ENCODE measurements at places on chromosomes 1 and 21.

GRCh38 chr21:29384683-29385359, 86.1 kb downstream of the BACH1 start:
- DNase-seq, result no peak

- no peak for DNase-seq
Observed at GRCh38 chr1:41862384-41863221, 56.1 kb downstream of the HIVEP3 start.

- no peak for DNase-seq
Observed at GRCh38 chr1:44073528-44073927, 42.3 kb upstream of the SLC6A9 start.

GRCh38 chr1:115829947-115830346, 11.0 kb downstream of the NHLH2 start:
- no peak for DNase-seq

DNA sequence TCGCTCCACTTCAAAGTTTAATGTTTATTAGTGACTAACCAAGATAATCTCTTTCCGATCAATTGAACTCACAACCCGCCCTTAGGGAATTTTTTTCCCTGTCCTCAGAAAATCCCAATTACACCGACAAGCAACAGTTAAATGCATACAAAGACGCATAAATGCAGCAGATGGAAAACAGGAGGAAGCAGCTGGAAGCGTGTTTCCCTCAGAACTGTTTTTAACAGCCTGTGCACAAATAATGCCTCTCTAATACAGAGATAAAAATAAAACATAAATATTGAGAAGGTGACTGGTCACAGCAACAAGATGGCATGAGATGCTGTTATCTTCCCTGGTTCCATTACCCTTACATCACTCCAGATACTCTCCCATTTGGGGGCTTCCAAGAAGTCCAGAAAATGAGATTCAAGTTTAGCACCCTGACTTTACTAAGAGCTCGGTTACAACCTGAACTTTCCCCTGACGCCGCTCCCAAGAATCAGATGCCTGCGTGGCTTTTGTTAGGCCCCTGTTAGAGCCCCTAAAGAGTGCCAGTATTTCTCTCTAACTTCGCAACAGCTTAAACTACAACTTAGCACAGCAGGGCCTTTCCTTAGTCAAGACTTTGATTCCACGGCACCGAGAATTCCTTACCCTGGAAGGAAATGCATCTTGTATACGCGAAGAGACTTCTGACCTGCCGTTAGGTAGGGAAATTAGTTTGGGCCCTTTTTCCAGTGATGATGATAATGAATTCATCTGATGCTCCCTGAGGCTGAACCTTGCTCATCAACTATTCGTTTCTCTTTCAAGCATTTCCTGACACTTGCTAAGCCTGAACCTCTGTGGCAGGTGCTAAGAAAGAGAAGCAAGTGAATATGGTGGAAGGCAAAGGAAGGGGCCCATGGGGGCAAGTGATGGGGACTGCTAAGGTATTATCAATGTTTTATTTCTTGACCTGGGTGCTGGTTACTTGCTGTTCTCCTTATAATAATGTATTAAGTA, 137.7 kb upstream of the SMYD2 start:
- DNase-seq, result no peak

- DNase-seq, result no peak
Observed at GRCh38 chr1:170356585-170356984, 175.4 kb upstream of the GORAB start.

DNA sequence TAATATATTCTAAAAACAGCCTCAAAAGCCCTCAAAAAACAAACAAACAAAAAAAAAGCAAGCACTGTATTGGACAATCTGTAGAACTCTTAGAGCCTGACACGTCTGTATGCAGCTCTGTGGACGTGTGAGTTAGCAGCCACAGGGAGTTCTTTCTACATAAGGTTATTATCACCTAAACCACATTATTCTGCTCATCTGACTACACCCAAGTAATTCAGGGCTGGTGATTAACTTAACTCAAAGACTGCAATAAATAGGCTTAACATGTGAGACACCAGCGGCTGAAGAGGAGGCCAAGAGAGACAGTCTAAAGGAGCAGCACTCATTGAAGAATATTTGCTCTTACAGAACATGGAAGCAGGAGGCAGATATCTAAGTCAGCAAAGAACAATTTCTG, 316.0 kb downstream of the VAV3 start:
- no peak for DNase-seq

DNA sequence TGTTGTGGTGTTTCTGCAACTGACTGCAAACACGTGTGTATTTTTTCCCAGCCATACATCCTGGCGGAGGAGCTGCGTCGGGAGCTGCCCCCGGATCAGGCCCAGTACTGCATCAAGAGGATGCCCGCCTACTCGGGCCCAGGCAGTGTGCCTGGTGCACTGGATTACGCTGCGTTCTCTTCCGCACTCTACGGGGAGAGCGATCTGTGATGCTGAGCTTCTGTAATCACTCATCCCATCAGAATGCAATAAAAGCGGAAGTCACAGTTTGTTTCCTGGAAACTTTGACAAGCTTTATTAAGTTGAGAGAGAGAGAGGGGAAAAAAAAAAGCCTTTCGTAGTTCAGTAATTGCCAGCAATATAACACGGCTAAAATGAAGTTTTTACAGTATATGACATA, 32.7 kb upstream of the MTR start:
- DNase-seq, result no peak

- DNase-seq, result no peak
Observed at GRCh38 chr1:212917858-212918257, 32.5 kb upstream of the VASH2 start.

GRCh38 chr1:235073331-235073967, 55.2 kb downstream of the TOMM20 start:
- no peak for DNase-seq

DNA sequence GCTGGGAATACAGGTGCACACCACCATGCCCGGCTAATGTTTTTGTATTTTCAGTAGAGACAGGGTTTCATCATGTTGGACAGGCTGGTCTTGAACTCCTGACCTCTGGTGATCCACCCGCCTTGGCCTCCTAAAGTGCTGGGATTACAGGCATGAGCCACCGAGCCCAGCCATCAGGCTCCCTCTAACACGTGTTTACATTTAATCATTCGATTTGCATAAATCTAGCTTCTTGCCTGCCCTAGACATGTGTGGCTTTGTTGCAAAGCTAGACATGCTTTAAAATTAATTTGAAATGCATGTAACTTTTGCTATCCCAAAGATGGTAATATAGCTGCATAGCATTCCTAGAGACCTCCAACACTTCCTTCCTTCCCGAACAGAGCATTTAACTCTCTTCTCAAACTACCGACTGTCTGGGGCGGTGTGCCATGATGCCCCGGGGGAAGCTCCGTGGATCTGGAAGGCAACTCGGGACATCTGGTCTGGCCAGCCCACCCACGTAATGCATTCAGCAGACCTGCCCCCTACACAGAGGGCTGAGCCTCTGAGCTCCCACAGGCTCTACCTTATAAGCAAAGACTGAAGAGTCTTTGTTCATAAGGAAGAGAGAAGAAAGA, 34.6 kb upstream of the NID1 start:
- DNase-seq, result no peak

DNA sequence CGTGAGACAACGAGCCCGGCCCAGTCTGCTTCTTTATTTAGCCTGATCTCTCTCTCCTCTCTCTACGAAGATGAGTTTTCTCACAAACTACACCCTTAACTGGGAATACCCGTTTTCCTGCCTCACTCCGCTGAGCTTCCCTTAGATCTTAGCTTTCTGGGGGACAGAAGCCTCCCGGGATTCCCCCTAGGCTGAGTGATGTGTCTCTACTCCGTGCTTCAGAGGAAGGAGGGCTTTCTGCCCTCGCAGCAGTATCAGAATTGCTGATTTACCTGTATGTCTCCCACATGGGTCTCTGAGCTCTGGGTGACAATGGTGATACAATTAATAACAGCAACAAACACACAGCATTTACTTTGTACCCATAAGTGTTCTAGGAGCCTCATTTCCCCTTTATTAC, 1.0 kb downstream of the ZBTB17 start:
- DNase-seq, result no peak

DNA sequence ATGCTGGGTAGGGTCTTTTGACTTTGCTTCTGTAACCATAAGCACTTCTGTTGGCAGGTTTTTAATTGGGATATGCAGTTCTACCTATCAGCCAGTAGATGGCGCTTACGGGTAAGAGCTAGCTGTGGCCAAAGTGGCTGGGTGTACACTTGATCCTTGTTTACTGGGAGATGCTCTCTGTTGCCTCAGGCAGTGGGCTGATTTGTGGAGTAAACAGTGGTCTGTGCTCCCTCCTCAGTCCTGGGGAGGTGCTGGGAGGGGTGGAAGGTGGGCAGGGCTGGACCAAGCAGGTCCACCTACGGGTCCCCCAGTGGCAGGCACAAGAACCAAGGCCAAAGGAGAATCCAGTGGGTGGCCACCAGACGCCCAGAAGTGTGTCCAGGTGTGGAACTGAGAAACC, 43.4 kb downstream of the RALGPS2 start:
- DNase-seq, result peak; percentile 73

- no peak for DNase-seq
Observed at GRCh38 chr1:185568155-185569123, 165.8 kb upstream of the HMCN1 start.

- DNase-seq, result no peak
Observed at GRCh38 chr1:72013161-72013560, 269.2 kb downstream of the NEGR1 start.

GRCh38 chr1:231499148-231499763, 29.2 kb upstream of the TSNAX start:
- DNase-seq, result no peak

DNA sequence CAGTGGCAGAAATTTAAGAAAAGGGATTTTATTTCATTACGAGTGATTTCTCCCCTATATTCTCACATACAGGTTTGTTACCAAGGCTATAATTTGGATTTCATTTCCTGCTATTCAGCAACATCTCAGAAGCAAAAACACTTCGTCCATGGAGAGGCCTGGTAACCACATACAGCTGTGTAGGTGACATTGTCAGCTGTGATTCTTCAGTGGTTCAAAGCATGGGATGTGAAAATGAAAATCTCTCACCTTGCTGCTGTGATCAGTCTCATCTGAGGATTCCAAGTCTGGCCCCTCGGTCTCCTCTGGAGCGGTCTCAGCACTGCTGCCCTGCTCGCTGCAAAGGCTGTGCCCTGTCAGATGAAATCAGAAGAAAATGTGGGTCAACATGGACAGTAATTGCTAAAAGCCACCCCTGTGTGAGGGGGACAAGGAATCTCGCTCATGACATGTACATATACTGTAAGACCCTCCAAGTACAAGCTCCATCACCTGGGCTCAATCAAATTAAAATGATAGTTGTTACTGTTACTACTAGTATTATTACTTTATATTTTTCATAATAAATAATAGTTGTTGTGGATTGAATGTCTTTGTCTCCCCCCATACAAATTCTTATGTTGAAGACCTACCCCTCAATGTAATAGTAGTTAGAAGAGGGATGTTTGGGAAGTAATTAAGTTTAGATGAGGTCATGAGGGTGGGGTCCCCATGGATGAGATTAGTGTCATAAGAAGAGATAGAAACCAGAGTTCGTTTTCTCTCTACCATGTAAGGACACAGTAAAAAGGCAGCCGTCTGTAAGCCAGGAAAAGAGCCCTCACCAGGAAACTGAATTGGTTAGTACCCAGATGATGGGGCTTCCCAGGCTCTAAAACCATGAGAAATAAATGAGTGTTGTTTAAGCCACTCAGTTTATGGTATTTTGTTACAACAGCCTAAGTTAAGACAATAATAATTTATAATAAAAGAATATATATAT, 126.7 kb upstream of the KRTAP19-8 start:
- no peak for DNase-seq

DNA sequence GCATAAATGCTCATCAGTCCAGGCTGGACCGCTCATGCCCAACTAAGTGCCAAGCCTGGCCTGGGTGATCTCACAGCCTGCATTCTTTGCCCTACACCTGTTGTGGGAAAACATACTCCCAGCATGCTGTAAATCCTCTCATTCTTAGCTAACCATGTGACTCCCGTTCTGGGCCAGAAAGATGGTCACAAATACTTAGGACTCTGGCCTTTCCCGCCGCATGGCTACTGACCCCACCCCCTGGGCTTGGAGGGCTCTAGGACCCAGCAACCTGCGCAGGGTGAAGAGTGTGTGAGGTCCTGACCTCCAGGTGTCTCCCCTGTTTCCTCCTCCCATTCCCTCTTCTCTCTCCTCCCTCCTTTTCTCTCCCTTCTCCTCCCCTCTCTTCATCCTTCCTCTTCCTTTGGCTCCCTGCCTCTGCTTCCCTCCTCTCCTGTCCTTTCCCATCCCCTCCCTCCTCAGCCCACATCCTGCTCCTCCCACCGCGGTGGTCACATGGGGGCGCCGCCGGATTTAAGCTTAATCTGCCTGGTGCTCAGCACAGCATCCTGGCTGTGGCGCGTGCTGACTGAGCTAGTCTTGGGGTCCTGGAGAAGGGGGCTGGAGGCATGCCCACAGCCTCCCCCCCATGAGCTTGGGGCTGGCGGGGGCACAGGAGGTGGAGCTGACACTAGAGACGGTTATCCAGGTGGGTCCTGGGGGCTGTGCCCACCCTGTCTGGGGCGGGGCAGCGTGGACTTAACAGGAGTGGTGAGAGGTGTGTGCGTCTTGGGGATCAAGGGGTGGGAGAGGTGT, at the start of gene CROCC:
CROCC (plus strand) TSS at position 541 of the 795 bp plus-strand sequence; CDS start at position 629, 88 bp downstream.
- DNase-seq, result no peak

- DNase-seq, result no peak
Observed at GRCh38 chr1:38217316-38217715, 170.7 kb upstream of the POU3F1 start.

GRCh38 chr1:158417586-158417985, 8.5 kb downstream of the OR10K2 start:
- DNase-seq, result no peak

- no peak for DNase-seq
Observed at GRCh38 chr1:214335567-214335966, 54.6 kb downstream of the SMYD2 start.

- DNase-seq, result no peak
Observed at GRCh38 chr1:164824542-164824941, 265.6 kb downstream of the PBX1 start.

DNA sequence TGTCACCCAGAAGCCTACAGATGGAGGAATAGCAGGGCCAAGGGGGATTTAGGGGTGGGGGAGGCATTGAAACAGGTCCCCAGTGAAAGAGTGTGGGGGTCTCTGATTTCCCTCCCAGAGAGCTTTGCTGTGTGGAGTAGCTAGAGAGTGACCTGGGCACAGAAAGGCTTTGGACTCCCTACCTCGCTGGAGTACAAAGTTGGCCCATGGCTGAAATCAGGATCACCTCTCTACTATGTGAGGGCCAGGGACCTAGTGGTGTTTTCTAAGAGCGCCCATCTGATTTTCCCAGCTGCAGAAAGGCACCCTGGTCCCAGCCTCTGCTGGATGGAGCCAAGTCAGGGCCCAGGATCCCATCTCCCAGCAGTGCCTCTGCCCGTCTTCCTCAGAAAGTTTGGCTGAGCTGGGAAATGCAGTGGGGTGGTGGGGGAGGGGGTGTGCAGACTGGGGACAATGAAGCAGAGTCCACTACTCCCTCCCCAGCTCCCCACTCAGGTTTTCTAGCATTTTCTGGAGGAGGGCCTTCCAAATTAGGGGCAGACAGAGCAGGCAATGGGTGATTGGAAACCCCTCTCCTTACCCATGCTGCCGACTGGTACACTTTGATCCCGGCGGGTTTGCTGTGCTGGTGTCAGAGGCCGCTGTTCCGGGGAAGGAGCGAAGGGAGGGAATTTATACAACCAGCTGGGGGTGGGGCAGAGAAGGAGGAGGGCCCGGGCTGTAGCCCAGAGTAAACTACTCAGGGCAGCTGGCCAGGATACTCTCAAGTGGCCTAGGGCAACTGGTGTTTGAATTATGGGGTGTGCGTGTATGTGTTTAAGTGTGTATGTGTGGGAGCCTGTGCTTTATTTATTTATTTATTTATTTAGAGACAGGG, at the start of gene SELENBP1:
SELENBP1 (minus strand) TSS at position 648 of the 877 bp plus-strand sequence; CDS start at position 584, 64 bp downstream.
- DNase-seq, result peak; percentile 89

All from hematopoietic multipotent progenitor cell treated with erythropoietin and hydrocortisone succinate and interleukin-3 and kit ligand, for 15 days (in vitro differentiated cells).